ENCODE measurements at places on chromosomes 12 and 14. TPM values are rescaled to one million over a fixed set of nuclear protein-coding genes. Genes with fewer than 3 reads are reported as not detected.

Gene ALKBH1
- 20.4 TPM for polyA plus RNA-seq

DNA sequence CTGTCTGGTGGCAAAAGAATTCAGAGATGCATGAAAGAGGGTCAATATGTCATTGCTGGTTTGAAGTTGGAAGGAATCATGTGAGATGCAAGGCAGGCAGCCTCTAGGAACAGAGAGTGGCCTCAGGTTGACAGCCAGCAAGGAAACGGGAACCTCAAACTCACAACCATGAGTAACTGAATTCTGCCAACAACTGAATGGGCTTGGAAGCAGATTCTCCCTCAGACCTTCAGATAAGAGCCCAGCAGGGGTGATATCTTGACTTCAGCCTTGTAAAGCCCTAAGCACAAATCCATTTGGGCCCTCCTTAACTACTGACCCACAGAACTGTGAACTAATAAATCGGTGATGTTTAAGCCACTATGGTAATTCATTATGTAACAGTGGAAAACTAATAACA, 35.8 kb downstream of the USP15 start:
- no peak for DNase-seq

DNA sequence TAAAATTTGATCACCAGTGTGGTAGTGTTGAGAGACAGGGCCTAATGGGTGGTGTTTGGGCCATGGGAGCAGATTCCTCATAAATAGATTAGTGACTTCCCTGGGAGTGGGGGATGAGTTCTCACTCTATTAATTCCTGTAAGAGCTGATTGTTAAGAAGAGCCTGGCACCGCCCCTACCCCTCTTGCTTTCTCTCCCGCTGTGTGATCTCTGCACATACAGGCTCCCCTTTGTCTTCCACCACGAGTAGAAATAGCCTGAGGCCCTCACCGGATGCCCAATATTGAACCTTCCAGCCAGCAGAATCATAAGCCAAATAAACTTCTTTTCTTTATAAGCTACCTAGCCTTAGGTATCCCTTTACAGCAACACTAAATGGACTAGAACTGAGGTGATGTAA, 31.9 kb upstream of the CAND1 start:
- no peak for DNase-seq

Gene PTPRQ
- 21.8 TPM for polyA plus RNA-seq

Gene IGFBP6
- 11.0 TPM for polyA plus RNA-seq

GRCh38 chr14:75626863-75627262, 33.8 kb downstream of the ERG28 start:
- no peak for DNase-seq

Data from right renal pelvis (tissue), 4 donors.